ENCODE measurements at places on chromosomes 1 and 21.

- no peak for DNase-seq
Measured at GRCh38 chr1:62682531-62682930, 5.7 kb downstream of the DOCK7 start.

- no peak for DNase-seq
Measured at GRCh38 chr21:34046917-34047316, 26.5 kb upstream of the MRPS6 start.

- no peak for DNase-seq
Measured at GRCh38 chr1:86468501-86468977, at the start of gene CLCA1. TSS of gene CLCA1 (plus strand) at chr1:86468927. CDS start at chr1:86468972, 45 bp downstream.

DNA sequence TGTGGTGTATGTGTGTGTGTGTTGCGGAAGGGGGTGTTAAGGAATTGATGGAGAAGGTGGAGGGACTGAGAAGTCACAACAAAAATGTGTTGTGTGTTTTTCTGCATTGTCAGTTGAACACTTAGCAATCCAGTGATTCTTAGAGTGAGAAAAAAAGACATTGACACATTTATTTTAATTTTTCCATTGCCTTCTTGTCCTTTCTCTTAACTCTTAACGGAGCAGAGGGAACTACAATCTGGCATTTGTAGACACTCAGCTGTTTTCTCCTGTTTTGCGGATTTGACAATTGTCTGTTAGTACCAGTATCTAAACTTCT lies 725 bp downstream of the C1orf53 start:
- no peak for DNase-seq

DNA sequence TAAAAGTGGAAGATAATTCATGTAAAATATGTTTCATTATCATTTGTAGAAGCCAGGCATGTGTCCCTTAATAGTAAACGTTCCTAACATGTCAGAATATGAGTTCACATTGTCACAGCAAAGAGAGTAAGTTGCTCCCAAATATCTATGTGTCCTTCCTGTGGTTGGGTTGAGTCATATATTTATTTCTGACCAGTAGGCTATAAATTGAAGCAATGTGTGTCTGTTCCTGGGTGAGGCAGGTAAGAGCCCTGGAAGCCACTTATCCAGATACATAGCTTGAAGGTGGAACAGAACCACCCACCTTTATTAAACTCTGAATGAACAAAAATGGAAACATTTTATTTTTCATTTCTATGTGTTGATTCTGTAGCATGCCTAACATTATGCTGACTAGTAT lies 2251.6 kb downstream of the NCAM2 start:
- DNase-seq, result no peak

GRCh38 chr1:71294178-71294577 lies 213.3 kb upstream of the ZRANB2 start:
- DNase-seq, result peak; percentile 7

- peak; percentile 76 for DNase-seq
Measured at GRCh38 chr1:164659621-164660411, 100.8 kb downstream of the PBX1 start.

GRCh38 chr1:220290140-220290761 lies 18.0 kb upstream of the RAB3GAP2 start:
- DNase-seq, result no peak

DNA sequence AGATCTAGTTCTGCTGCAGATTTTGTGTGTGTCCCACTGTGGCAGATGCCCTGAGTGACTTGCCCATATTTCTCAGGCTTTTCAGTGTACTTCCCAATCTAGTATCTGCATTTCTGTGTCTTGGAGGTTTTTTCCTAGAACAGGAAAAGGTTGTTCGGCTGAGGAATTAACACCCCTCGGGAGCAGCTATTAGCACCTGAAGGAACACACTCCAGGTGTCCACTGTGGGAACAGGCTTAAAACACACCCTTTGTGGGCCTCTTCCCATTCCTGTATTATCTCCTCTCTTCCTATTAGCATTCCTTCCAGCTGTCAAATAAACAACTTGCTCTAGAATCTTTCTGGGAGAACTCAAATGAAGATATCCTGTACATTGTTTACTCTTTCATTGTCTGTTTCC lies 178.3 kb downstream of the HMCN1 start:
- DNase-seq, result no peak

DNA sequence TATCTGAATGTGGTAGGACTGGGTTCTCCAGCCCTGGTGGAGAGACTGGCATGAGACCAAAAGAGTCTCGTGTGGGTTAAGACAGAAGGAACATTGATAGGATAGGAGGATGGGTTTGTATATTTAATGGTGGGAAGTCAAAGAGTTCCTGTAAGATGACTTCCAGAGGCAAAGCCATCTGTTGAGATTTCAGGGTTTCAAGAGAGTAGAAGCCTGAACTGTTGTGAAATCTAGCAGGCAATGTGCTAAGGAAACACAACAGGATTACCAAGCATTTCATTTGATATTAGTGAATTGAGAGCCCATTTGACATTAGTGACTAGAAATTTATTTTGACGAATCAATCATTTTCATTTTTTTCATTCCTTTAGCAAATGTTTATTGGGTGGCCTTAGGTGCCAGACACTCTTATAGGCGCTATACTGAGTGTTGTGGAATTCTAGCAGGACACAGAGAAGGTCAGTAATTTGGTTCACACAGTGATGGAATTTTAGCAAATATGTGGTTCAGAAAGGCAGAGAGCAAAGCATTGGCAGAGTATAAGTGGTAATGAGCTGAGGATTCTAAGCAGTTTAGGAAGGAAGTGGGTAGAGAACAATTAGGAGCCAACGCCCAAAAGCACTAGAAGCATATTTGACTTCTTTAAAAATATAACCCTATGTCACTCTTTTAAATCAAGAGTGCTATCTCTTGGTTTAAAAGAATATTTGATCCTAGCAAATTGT lies 149.3 kb downstream of the AK5 start:
- DNase-seq, result no peak

- no peak for DNase-seq
Measured at GRCh38 chr1:16067127-16067768, 6.2 kb downstream of the FAM131C start.

DNA sequence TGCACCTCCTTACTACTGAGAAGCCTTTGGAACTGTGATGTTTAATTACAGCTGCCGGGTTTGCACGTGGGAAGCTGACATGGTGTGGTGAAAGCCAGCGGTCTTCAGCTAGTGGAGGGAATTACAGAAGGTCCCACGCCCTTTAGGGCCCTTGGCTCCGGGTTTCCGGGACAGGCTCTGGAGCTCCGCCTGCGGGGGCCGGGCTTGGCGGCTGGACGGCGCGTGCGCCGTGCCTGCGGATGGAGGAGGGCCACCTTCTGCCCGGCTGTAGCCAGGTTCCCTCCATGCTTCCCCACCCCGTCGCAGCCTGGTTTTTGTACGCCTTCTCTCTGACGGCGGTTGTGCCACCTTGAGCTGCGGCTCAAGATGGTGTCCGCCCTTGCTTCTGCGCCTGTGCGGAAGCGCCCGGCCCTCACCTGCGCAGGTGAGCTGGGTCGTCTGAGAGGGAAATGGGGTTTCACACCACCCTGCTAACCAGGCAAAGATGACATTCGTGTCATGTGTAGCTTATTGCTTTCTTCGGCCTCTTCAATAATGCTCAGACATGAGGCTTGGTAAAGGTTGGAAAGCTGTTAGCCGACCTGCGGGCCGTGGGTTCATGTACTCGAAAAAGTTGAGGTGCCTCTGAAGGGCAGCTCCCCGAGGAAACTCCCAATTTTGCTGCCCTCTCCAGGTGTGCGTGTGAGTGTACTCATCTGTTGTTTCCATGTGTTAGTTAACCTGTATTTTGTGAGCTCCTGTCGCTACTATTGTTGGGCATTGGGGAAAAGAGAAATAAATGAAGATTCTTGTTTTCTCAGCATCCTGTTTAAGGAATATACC lies 36.6 kb upstream of the OPRD1 start:
- peak; percentile 83 for DNase-seq

- DNase-seq, result no peak
Measured at GRCh38 chr1:110237386-110238152, 27.5 kb downstream of the KCNC4 start.

GRCh38 chr1:111585447-111586086 lies 34.0 kb upstream of the RAP1A start:
- no peak for DNase-seq

GRCh38 chr1:189616893-189617292 lies 860.8 kb downstream of the BRINP3 start:
- peak; percentile 5 for DNase-seq

GRCh38 chr1:220380885-220381284 lies 108.6 kb upstream of the RAB3GAP2 start:
- DNase-seq, result no peak

DNA sequence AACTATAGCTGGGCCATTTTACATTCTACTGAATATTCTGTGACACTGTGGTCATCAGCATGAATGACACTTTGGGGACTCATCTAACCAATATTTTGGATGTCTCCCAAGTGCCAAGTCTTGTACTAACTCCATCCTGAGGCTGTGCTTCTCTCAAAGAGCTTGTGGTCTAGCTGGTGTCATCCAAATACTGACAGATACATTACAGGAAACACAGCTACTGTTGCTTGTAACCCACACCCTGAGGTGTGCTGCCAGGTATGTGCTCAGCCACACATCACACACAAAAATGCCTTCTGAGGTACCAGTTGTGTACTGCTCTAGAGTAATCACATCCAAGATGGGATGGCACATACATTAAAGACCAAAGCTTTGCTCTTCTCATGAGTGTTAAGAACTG lies 81.6 kb downstream of the ST6GALNAC5 start:
- no peak for DNase-seq

DNA sequence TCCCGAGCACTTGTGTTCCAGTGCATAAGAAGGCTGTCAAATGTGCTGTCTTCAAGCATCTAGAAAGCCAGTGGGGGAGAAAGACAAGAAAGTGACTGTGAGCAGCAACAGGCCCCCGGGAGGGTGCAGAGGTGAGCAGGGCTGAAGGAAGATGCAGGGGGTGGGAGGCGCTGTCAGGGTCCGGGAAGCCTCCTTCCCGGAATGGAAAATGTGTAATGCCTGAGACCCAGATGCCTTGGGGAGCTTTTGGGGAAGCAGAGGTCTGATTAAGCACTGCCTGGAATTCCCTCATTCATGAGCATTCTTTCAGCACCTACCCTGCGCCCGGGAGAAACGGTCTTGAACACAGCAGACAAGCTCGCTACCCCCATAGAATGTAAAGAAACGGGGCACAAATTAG lies 1.3 kb downstream of the NPHP4 start:
- no peak for DNase-seq

DNA sequence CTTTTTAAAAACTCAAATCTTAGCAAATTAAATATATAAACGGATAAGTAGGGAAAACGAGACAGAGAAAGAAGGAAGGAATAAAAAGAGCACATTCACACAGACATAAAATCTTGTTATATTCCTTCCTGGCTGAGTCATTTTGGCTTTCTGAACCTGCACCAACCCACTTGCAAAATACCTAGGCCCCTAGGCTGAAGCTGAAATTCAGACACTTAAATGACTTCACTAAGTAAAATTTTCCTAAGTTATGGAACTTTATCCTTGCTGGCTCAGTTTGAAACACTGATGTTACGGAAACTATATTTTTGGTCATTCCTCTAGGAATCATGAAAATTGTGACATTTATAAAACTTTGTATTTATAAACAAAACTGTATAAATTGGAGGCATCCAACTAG lies 462.8 kb upstream of the NFIA start:
- DNase-seq, result peak; percentile 7

DNA sequence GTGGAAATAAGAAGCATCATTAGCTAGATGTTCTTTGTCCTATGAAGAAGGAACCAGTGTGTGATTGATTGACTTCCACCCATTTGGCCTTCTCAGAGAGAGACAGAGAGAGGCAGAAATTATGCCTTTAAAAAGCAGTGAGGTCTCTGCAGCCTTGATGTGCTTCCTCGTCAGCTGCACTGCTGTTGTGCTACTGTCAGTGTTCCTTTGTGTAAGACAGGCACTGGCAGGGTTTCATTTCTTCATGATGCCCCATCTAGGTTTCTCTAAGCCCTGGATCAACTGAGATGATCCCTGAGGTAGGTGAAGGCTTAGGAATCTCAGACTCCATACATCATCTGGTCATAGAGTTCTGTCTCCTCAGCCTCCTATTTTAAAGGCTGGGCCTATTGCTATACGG lies 34.9 kb downstream of the GPR3 start:
- DNase-seq, result no peak

DNA sequence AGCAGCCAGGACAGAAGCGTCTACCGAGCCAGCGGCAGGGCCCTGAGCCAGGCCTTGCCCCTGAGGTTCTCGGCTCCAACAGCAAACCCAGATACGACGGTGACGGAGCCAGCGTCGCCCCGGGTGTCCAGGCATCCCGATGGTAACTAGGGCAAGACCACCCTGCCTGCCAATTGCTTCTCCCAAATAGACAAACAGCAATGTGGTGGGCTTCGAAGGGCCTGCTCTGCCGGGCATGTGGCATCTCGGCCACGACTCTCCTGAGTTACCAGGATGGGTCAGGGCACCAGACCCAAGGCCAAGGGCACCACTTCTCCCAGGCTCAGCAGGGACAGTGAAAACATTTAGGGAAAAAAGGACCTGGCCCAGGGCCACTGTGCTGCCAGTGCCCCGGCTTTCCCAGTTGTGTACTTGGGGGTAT lies 3.2 kb upstream of the ACTRT2 start:
- no peak for DNase-seq

DNA sequence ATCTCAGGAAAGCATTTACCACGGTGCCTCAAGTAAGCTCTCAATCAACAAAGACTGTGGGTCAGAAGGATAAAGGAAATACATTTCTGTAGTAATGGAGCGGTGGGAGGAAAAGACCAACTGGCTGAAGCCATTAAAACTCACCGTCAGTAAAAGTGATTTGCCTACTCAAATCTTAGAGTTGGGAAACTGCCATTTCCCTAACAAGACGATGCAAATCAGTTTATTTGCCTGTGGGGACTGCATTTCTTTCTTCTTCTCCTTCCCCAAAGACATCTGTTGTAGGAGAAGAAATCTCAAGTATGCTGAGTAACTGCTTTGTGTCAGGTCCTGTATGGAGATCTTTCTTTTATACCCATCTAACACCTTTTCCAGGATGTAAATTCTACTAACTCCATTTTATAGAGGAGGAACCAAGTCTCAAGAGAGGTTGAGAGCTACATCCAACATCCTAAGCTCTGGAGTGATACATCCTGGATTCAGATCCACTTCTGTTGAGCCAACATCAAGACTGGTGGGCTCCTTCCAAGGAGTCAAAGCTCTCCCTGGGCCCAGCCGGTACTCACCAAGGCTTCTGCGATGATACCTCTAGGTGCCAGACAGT lies 219.3 kb upstream of the FGGY start:
- no peak for DNase-seq
